Stimulated activated CD8-positive, alpha-beta memory T cell treated with anti-CD3 and anti-CD28 coated beads, Interleukin-12 subunit alpha, Interleukin-12 subunit beta, amount 100 ng/mL, for 1 hour (primary cell): ENCODE measurements at places on chromosomes 5 and 9.

DNA sequence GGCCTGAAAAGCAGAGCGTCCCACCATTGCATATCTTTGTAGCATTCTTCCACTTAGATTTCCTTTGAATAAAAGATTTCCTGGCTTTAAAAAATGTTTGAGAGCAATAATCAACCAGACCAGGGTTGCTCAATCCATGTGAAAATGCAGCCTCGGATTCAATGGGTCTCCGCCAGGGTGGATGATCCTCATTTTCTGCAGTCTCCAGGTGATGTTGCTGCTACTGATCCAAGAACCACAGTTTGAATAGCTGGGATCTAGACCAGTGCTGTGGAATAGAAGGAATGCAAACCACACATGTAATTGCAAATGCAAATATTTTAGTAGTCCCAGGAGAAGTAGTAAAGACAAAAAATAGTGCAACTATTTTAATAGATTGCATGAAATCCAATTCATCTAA, 317.6 kb downstream of the IRX1 start:
- DNase-seq, result no peak

DNA sequence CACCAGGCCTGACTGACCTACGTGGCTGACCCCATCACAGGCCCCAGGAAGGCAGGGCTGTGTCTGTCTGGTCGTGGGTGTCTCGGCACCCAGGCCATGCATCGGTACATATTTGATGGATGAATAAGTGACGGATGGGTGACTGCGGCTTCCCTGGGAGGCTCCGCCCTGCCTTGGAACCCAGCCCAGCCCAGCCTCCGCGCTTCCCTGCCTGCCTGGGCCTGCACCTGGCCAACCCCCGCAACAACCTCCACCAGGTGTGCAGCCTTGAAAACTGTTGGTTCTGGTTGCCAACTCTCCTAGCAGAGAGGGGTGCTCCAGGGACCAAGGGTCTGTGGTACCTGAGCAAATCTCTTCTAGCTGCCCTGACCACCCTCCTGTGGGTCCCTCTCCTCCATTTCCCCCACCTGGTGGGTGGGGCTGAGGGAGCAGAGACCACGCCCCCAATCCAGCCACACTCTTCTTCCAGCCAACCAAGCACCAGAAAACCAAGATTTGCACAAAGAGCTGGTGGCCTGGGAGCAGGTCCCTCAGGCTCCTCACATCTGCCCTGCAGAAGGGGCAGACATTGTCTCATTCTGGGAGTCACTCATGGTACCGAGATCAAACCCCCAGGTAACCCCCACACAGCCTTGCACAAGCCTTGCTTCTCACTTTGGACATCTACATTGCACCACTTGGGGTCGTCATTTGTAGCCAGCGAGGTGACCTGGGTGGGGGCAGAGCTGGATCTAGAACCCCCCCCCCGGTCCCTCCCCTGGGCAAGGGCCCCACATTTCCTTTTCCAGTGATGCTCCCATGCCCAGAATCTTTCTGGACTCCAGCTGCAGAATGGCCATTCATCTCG, 100.6 kb upstream of the IER5L start:
- no peak for DNase-seq

- no peak for DNase-seq
These were observed 589.1 kb downstream of the ZNF608 start for GRCh38 chr5:124157320-124157719.

DNA sequence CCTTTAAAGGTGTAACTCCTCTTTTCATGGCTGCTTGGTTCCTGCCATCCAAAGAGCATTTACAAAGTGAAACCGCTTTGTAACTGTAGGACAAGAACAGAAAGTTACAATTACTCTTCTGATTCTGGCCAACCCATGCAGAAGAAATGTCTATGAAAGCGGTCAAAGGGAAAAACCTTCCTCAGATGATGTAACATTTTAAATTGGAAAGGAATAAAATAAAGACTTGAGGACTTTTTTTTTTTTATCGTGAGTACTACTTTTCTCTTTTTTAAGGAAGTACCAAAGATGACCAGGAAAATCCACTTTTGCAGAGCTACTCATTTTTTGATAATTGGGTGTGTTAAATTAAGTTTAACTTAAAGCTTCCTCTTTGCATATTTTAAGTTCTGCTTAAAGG, 13.0 kb upstream of the C9orf72 start:
- no peak for DNase-seq

DNA sequence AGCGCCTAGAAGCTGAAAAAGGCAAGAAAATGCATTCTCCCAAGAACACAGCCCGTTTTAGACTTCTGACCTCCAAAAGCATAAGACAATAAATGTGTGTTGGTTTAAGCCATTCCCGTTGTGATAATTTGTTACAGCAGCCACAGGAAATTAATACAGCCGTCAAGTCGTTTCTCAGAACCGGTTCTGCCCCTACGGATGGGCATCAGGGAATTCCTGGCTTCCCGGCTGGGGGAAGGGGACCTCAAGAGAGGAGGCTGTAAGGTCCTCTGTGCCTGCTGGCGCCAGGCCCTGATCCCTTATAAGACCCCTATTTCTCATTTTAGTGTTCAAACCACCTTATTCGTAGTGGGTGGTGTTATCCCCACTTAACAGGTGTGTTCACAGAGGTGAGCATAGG, 50.6 kb upstream of the RPL26L1 start:
- DNase-seq, result no peak

- DNase-seq, result no peak
These were observed 28.5 kb downstream of the TSPAN17 start for GRCh38 chr5:176675676-176676360.

DNA sequence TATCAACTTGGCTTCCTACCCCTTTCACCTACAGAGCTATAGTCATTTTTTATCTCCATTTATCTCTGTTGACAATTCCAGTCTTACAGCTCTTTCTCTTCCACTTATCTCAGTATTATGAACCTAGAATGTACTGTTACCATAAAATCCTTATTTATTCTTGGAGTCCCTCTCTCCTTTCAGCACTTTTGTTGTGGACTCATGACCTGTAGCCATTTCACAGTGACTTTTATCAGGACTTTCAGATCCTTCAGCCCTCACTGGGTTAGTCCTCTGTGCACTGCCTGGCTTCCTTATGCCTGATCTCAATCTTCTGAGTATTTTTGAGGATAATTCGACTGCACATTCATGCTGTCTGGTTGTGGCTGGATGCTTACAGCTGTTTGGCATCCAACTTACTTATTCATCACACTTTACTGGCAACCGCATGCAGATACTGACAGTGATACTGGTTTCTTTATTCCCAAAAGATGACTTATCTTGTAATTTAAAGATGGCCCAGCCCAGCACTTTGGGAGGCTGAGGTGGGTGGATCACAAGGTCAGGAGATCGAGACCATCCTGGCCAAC, 293.3 kb downstream of the MAN2A1 start:
- no peak for DNase-seq

GRCh38 chr9:95127249-95128176, 190.0 kb downstream of the FANCC start:
- peak; percentile 40 for DNase-seq

- no peak for DNase-seq
These were observed 52.6 kb downstream of the ESM1 start for GRCh38 chr5:54932789-54933188.

DNA sequence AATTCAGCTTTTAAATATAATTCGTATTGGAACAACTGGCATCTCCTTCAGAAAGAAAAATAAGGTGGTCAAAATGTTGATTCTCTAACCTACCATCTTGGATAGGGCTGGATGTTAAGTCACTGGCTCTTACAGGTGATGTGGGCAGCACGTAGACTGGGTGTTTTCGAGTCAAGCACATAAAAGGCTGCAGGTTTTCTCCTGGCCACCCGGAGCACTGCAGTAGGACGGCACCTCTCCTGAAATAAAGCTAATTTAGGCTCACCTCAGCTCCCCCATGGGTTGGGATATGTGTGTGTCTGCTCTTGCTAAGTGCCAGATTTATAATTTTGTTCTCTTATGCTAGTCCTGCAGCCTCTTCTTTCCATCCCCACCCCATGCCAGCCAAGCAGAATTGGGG, 80.3 kb downstream of the IQGAP2 start:
- DNase-seq, result no peak

DNA sequence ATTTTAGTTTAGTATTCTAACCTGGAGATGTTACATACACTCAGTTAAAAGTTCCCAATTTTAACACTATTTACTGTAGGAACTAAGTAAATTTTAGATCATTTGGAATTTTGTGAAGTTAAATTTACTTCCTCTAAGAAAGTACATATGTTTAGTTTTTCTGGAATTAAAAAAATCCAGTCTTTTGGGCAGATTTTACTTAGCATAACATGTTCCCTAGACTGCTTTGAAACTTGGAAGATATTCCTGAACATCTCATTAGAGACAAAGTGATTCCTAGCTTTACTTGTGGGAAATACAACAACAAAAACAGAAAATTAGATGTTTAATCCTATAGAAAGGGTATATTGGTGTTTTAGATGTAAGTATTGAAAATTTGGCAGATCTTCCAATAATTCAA, 930.0 kb upstream of the PTPRD start:
- no peak for DNase-seq

DNA sequence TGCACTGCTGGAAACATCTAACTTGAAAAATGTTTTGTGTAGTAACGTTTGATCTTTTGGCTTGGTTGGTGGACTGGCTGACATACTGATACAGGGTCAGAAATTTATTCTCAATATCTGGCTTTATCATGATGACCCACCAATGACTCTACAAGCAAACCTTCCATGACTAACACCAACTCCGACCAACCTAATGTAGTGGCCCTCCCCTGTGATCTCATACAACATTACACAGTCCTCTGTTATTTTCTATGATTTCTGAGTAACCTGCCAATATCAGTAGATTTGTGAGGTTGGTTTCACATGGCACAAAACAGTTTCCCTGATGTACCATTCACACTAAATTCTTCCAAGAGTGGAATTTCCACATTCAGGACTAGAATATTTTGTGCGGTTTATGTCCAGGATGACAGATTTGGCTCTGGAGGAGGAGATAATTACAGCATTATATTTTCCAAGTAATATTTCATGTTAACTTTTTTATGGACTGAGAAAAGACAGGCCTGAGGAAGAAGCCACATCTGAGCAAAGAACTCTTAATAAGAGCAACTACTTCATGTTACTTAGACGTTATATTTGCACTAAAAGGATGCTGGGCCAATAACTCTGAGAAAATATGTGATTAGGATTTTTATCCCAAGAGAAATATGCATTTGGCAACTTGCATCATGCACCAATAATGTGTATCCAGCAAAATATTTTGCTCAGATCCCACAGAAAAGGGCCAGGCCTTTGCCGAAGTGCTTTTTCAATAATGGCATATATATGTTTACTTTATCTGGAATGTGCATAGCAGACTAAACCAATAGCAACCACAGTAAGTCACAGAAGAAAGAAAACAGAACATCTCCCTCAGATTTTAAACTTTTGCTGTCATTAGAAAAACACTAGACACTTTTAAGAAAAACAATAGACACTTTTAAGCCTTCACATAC, 273.4 kb downstream of the KCNN2 start:
- no peak for DNase-seq

GRCh38 chr5:173232499-173233346, 2.3 kb downstream of the NKX2-5 start:
- DNase-seq, result no peak

DNA sequence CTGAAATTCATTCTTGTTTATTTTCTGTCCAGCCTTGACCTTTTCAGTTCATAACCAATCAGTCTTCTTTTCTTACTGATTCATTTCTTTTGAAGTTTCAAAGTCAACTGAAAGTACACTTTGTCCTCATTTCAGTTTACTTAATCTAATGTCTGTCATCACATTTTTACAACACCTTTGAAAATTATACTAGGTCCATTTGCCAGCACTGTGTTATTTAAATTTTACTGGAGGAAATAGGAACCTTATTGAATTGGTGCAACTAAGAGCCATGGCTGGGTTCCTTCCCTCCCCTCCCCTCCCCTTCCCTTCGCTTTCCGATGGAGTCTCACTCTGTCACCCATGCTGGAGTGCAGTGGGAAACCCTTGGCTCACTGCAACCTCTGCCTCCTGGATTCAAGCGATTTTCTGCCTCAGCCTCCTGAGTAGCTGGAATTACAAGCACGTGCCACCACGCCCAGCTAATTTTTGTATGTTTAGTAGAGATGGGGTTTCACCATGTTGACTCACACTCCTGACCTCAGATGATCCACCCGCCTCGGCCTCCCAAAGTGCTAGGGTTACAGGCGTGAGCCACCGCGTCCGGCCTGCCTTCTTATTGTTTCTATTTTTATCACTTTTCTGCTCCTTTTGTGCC, 6.3 kb downstream of the RMI1 start:
- DNase-seq, result no peak

- no peak for DNase-seq
These were observed 15.8 kb downstream of the ERCC8 start for GRCh38 chr5:60929024-60929423.

- DNase-seq, result no peak
These were observed 193.6 kb downstream of the ZSWIM6 start for GRCh38 chr5:61525512-61526206.

- DNase-seq, result no peak
These were observed 2309.8 kb upstream of the WWC1 start for GRCh38 chr5:165981671-165982070.

- no peak for DNase-seq
These were observed 96.7 kb downstream of the SUSD1 start for GRCh38 chr9:112078432-112078831.

DNA sequence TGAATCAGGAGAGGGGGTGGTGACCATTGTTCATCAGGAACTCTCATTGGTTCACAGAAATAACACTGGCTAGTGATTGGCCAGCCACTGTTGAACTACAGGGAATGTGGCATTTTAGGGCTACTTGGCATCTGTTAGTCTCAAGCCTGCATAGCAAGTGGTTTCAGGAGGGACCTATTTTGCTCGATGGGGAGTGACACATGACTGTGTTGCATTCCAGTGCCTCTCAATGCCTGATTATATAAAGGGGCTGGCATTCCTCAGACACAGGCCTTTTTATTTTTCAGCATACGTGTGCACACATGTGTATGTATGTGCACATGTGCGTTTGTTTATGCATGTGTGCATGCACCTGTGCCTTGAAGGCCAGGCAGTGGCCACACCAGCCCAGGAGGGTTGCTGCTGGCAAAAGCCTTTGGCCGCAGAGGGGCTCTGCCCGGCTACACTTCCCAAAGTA, 23.2 kb downstream of the FGD3 start:
- DNase-seq, result no peak

- no peak for DNase-seq
These were observed 43.2 kb upstream of the STC2 start for GRCh38 chr5:173371400-173371799.

DNA sequence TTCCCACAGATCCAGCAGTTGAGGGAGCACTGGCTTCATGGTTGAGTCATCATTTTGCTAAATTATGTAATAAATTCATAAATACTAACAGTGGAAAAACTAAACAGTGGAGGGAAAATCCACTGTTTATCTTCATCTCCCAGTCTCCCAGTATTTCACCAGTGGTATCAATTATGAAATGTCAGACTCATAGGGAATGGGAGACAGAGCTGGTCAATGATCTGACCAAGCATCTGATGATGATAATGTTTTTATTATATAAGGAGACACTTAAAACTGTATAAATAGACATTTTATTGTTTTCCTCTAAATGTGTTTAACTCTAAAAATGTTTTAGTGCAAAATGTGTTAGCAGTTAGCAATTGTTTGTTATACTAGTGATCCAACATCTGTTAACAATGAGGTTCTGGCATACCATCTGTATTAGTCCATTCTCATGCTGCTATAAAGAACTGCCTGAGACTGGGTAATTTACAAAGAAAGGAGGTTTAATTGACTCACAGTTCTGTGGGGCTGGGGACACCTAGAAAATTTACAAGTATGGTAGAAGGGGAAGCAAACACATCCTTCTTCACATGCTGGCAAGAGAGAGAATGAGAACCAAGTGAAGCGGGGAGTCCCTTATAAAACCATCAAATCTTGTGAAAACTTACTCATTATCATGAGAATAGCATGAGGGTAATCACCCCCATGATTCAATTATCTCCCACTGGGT, 11.8 kb upstream of the REEP5 start:
- no peak for DNase-seq

- no peak for DNase-seq
These were observed 18.4 kb downstream of the BASP1 start for GRCh38 chr5:17235731-17236330.
